RCC 7860 (cell line): ENCODE measurements at places on chromosomes 2 and 18.
A peak's percentile ranks its signal among the peaks of the same experiment; 100 is the strongest.

GRCh38 chr18:80109676-80110078 is 615 bp downstream of the ADNP2 start:
- no peak for DNase-seq

DNA sequence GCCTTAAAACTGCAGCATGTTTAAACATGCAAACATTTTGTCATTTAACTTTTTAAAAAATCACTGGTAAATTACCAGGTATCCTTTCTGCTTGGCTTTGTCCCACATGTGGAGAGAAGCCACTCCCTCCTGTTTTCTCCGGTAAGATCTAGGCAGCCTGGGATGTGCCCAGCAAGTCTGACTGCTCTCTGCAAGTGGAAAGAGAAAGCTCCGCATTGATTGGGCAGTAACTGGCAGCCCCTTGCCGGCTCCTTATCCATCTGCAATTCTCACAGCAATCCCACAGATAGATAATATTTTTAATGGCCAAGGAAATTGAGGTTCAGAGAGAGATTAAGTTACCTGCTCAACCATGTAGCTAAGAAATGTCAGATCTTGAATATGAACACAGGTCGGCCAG is 136.1 kb downstream of the TMEM200C start:
- DNase-seq = no peak

DNA sequence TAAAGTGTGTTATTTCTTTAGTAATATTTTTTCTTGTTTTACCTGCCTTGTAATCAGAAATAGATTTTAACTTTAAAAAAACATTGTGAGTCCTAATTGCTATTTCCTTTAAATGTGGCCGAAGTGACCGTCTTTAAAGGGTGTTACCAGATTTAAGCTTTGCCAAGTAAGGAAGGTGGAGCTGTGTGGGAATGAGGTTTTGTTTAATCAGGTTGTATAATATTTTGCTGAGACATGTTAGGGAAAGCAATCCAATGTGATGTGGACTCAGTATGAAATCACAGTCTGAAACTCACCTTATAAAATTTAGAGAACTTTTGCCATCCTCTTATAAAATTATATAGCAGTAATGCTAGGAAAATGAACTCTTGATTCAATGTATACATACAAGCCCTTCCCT is 32.9 kb upstream of the ITPRID2 start:
- DNase-seq = no peak

DNA sequence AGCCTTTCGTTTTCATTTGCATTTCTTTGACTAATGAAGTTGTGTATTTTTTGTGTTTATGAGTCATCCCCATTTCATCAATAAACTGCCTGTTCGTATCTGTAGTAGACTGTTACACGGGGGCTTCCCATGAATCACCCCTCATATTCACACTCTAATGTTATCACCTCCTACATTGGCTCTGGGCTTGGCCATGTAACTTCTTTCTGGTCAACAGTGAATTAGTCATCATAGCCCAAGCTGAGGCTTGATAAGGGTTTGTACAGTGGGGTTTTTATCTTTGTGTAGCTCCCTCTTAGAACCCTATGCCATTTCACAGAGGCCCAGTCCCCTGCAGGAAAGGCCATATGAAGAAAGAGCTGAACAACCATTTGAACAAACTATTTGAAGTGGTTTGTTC is 151.0 kb downstream of the CCBE1 start:
- peak; percentile 35 for DNase-seq

GRCh38 chr2:1631292-1632001 is 112.9 kb downstream of the PXDN start:
- no peak for DNase-seq

DNA sequence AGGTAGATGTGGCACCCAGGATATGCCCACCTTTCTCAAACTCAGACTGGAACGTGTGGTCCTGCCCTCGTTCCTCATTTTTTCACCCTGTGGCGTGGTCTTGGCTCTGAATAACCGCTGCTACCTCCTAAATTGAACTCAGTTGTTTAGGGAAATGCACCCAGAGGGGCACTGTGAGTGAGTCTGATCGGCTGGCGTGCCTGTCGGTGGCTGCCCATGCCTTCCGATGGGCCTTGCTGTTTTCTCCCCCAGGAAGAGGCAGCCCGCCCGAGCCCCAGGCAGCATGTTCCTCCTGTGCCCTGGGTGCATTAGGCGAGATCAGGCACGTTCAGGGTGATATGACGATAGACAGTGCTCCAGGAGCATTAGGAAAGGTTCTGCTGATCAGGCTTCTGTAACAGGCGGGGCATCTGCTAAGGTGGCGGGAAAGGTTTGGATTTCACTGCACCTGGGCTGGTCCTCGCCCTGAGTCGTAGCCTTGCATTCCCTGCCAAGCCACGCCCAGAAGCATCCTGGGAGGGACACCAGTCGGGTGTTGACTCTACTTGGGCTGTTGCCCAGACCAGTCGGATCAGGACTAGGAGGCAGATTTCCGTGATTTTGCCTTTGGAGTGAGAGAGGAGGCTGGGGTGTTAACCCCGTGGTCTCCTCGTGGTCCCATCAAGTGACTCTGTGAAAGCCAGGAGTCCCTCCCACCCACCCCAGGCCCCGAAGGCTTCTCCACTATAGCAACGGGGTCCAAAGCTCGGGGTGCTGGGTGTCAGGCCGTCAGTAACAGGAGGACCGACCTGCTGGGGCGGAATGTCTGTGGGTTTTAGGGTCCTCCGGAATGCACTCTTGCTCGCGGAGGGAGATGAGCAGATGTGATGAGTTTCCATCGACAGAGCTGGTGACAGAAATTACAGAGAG is 75.1 kb downstream of the SH3BP4 start:
- peak; percentile 84 for DNase-seq

GRCh38 chr18:21134895-21135294 is 23.3 kb upstream of the ROCK1 start:
- no peak for DNase-seq

DNA sequence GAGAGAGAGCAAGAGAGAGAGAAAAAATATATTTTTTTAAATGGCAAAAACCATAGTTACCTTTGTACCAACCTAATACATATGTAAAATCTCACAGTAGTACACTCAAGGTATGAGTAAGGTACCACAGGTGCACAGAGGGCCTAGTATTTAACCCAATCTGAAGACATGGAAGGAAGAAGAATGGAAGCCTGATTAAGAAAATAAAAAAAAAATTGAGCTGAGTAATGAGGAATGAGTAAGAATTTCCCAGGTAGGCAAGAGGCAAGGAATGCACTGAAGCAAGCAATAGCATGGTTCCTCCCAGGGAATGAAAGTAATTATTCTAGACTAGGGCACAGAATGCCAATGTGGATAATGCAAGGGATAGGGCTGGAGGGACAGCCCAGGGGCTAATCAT is 294.2 kb downstream of the FIGN start:
- DNase-seq = no peak

DNA sequence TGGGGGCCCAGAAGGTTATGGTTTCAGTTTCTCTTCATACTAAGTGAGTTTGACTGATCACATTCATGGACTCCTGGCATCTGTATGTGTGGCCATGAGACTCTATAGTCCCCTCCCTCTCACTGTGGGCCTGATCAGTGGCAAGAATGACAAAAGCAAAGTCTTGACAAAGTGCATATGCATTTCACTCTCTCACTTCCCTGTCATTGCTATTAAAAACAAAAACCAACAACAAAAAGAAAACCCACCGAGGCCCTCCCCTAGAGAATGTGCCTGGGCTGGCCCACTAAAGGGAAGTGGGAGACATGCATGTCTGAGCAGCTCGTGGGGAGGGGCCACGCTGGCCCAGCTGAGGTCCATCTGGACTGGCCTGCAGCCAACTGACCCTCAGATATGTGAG is 600.1 kb upstream of the RAB6C start:
- no peak for DNase-seq

DNA sequence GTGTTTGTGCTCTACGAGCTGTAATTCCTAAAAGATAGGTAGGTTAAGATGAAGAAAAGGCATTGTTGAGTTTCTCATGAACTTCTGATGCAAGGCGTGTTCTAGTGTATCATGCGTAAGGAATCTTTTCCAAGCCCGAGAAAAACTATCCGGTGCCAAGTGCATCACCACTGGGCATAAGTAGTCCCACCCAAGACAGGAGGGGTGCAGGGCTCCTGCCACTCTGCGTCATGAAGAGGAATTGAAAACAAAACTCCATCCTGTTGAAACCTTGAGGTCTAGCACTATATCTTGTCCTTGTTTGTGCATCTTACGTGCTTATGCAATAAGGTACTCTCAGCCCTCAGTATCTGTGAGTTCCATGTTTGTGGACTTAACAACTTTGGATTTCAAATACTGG is 45.7 kb downstream of the RAB31 start:
- DNase-seq = no peak

- DNase-seq = no peak
Measured at GRCh38 chr2:172395503-172395902, 31.9 kb upstream of the ITGA6 start.

DNA sequence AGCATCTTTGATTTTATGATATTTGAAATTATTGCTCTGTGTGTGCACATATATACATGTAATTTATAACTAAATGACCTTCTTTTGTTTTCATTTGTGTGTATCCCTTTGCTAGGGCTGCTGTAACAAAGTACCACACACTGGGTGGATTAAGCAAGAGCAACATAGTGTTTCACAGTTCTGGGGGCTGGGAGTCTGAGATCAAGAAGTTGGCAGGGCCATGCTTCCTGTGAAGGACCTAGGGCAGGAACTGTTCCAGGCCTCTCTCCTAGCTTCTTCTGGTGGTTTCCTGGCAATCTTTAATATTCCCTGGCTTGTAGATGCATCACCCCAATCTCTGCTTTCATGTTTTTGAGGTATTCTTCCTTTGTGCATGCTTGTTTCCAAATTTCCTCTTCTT is 1043.9 kb downstream of the TSN start:
- DNase-seq = no peak
